ENCODE measurements at places on chromosomes 1 and 21.

DNA sequence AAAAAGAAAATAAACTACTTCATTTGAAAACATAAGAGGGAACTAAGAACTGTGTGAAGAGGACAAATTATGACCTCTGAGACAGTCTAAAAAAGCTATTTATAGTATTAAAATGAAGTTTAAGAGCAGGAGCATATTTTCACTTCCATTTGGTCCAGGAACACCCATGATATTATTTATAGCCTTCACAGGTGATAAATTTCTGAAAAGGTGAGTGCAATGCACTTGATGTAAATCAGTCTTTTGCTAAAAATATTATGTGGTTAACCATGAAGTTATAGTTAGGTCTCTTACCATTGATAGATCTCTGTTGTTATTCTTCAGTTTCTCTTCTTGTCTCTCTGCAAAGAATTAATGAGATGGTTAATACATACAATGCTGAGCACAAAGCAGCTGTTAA lies 14.7 kb downstream of the TMCO1 start:
- DNase-seq, result no peak

- DNase-seq, result no peak
Measured at GRCh38 chr1:187928696-187929095, 1099.9 kb downstream of the PLA2G4A start.

GRCh38 chr1:54108156-54108555 lies 44.6 kb downstream of the CDCP2 start:
- no peak for DNase-seq

DNA sequence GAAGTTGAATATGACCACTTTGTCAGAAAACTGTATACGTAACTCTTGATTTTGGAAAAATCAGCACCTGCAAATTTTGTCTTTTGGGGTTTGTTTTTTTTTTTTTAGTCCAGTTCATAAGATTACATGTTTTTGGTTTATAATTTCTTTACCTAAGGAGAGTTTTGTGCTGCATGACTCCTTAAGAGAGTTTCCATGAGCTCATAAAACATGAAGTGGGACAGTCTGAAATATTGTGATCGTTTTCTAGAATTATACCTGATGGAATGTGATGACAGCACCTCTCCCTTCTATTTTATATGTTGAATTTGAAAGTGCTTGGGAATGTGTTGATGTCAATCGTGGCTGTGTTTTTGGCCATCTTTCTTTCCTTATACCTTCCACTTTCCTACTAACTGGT lies 158.5 kb downstream of the NFIA start:
- DNase-seq, result no peak

- DNase-seq, result no peak
Measured at GRCh38 chr1:212070720-212071302, 35.3 kb downstream of the DTL start.

GRCh38 chr1:231040019-231040799 lies at the start of gene FAM89A:
Gene FAM89A (minus strand): TSS chr1:231040254. CDS start chr1:231040211, 43 bp downstream.
- no peak for DNase-seq

DNA sequence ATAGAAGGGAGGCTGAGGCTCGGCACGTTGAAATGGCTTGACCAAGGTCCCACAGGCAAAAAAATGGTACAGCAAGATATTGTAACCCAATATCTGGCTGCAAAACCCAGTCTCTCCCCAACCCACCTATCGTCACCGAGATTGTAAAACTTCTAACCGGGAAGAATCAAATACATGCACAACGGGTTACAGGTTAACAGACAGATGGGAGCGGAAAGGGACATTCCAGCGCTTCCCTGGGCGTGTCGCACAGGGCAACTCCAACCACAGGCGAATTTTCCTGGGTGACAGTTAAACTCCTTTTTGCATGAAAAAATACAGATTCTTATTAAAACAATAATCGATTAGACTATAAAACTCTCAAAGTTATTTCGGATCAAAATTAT lies 31.8 kb upstream of the JUN start:
- no peak for DNase-seq
